ENCODE measurements at places on chromosomes 2 and 18.
A peak's percentile ranks its signal among the peaks of the same experiment; 100 is the strongest.

GRCh38 chr2:41182961-41183360 lies 731.1 kb upstream of the SLC8A1 start:
- DNase-seq: no peak

GRCh38 chr2:50051374-50051773 lies 897.1 kb upstream of the FSHR start:
- no peak for DNase-seq

- no peak for DNase-seq
These were observed 27.3 kb upstream of the EVA1A start for GRCh38 chr2:75587954-75588587.

DNA sequence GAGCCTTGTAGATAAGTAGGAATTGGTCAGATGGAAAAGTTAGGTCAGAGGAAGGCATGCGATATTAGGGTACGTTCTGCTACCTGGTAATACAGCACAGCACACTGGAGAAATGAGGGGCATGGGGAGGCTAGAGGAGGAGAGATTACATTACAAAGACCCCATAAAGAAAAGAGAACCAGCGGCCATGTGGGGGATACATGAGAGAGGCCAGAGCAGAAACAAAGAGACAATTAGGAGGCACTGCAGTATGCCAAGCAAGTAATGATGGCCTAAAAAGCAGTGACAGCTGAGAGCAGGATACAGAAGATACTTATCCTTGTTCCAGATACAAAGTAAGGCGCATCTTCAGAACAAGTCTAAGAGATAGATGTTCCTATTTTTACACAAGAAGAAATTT lies 40.0 kb downstream of the TXNL1 start:
- DNase-seq: no peak

- DNase-seq: peak; percentile 63
These were observed 3.7 kb downstream of the GPR17 start for GRCh38 chr2:127649684-127650040.

GRCh38 chr18:8773980-8774379 lies 68.6 kb downstream of the MTCL1 start:
- no peak for DNase-seq

- DNase-seq: no peak
These were observed 338.3 kb downstream of the ALK start for GRCh38 chr2:29583104-29583503.

DNA sequence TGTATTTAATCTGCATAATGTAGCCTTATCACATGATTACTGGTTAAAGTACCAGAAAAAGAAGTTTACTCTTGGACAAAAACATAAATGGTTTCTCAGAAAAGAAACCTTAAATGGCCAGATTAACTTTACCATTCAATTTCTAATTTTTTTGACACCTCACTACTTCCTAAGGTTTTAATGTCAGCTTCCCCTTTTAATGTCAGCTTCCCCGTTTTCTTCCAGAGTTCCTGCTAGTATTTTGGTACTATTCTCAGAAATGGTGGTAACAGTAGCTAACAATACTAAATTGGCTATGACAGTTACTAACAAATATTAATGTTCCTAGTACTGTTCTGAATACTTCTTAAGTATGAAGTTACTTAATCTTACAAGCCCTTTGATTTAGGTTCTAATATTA lies 22.4 kb upstream of the SLC8A1 start:
- no peak for DNase-seq

DNA sequence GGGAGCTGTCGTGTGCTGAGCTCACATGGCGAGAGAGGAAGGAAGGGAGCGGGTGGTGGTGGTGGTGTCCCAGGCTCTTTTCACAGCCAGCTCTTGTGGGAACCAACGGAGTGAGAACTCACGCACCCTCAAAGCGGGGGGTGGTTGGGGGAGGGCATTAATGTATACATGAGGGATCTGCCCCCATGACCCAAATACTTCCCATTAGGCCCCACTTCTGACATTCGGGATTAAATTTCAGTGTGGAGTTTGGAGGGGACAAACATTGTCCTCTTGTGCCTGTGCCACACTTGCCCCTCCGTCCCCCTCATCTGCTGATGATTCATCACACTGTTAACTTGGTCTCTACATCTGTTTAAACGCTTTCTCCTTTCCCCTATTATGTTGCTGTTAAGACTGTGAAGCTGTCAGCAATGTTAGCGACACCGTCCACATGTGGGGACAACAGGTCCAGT lies 22.5 kb downstream of the INPP4A start:
- DNase-seq: no peak
